ENCODE measurements at places on chromosomes 3 and 15.

GRCh38 chr3:50238549-50239026 is 2.6 kb downstream of the GNAI2 start:
- DNase-seq: no peak

GRCh38 chr3:122770521-122771202 is 23.0 kb downstream of the HSPBAP1 start:
- no peak for DNase-seq

- DNase-seq: no peak
Measured at GRCh38 chr3:195900436-195901355, 7.7 kb downstream of the TNK2 start.

DNA sequence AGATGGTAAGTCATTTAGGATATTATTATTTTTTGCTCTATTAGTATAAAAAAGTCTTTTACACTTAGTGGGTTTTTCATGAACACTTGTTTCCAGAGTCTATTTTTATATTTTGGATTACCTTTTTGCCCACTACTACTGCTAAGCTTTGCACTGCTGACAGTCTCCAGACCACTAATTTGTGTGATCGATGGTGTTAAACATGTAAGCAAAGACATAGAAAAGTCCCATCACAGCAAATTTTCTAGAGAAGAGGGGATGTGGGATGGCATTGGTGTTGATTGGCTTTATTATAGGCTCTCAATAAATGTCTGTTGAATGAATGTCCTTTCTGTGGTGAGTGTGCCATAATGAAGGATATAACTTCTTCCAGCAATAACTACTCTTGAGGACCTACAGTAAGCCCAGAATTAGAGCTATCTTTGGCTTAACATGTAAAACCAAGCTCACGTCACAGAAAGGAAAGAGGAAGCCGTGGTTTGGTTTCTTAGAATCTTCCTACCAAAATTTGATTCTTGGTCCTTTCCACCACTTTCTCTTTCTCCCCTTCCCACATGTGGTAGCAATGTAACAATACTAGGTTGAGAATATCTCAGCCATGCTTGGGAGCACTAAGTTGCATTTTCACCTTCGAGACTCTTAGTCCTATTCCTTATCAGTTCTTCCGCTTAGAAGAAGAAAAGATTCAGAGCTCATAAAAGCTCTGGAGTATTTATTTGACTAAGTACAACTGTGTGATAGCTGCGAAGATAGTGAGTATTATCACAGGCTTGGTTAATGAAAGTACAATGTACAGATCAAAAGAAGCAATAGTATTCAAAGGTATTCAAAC is 90.6 kb upstream of the UMPS start:
- no peak for DNase-seq

DNA sequence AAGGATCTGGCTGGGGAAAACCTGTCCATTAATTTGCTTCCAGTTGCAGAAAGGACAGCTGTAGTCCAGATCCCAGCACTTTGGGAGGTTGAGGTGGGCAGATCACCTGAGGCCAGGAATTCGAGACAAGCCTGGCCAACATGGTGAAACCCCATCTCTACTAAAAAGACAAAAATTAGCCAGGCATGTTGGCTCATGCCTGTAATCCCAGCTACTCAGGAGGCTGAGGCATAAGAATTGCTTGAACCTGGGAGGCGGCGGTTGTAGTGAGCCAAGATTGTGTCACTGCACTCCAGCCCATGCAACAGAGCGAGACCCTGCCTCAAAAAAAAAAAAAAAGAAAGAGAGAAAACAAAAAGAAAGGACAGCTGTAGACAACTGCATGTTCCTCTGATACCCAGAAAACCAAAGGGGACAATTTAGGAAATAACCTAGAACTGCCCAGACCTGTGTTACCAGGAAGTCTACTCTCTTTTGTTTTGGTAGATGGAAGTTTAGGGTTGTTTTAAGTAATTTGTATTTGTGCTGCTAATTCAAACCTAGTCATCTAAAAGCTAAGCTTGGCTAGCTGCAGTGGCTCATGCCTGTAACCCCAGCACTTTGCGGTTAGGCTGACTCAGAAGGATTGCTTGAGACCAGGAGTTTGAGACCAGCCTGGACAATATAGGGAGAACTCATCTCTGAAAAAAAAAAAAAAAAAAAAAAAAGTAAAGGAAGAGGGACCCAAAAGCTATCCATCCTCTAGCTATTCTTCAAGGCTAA is 22.7 kb downstream of the EXD1 start:
- no peak for DNase-seq

DNA sequence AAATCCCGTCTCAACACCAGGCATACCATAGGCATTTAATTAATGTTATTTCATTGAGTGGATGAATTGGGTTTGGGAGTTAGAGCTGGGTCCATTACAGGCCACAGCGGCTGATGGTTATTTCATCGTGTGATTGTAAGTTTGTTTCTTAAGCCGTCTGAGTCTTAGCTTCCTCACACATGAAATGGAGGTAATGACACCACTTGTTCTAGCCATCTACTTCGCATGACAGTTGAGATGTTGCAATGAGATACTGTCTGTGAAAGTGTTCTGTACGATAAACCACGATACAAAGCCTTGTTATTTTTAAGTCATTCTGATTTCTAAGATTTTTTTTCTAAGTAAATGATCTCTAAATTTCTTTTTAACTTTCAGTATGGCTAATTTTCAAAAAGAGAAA is 8.6 kb upstream of the TP63 start:
- DNase-seq: no peak

GRCh38 chr15:78615151-78615589 is 5.6 kb downstream of the CHRNA3 start:
- DNase-seq: peak; percentile 17

DNA sequence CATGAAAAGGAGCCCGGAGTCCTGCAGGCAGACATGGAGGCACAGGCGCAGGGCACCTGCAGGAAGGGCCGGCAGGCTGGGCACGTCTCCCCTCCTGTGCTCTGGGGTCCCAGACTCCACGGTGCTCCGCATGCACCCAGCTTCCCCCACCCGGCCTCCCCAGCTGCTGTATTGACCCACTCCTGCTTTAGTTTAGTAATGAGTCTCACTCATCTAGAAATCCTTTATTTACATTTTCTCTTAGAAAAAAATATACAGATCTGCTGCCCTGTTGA is 8.5 kb downstream of the MESP2 start:
- no peak for DNase-seq

GRCh38 chr15:31241888-31242522 is 84.6 kb upstream of the KLF13 start:
- peak; percentile 10 for DNase-seq

GRCh38 chr15:45134682-45135604 is 5.1 kb downstream of the DUOX1 start:
- DNase-seq: no peak

GRCh38 chr3:184366619-184367289 is 5.2 kb downstream of the POLR2H start:
- no peak for DNase-seq

GRCh38 chr15:37221671-37222145 is 121.4 kb upstream of the MEIS2 start:
- DNase-seq: no peak

- no peak for DNase-seq
Measured at GRCh38 chr3:192850451-192850981, 67.1 kb downstream of the MB21D2 start.

DNA sequence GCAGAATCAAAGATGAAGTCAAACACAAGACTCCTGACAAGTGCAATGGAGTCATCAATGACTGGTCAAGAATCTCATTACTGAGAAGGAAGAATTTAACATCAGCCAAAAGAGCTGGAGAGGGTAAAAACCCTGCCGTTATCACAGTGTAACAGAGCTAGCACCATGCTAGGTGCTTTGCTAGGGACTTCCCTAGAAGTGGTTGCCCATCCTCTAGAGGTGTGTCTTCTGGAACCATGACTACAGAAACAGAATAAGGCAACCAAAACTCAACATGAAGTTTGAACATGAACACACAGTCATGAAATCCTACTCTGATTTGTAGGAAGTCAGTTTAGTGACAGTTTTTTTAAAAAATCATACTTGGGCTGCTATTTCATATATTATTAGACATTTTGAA is 9.5 kb downstream of the ACAD11 start:
- no peak for DNase-seq

GRCh38 chr15:66905185-66905584 is 160.2 kb upstream of the SMAD3 start:
- no peak for DNase-seq

DNA sequence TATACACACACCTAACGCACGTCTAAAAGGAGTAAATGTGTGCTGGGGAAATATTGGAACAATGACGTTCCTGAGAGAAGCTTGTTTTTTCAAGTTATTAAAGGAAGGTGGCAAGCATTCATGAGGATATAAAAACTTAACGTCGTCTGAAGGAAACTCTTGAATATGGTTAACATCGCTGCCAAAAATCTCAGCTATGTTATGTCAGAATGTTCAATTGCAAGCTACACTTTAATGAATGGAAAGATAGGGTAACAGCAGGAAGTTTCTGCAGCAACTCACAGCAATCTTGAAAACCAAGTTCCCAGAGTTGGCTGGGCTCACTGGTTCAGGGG is 54.3 kb upstream of the MEF2A start:
- DNase-seq: no peak

DNA sequence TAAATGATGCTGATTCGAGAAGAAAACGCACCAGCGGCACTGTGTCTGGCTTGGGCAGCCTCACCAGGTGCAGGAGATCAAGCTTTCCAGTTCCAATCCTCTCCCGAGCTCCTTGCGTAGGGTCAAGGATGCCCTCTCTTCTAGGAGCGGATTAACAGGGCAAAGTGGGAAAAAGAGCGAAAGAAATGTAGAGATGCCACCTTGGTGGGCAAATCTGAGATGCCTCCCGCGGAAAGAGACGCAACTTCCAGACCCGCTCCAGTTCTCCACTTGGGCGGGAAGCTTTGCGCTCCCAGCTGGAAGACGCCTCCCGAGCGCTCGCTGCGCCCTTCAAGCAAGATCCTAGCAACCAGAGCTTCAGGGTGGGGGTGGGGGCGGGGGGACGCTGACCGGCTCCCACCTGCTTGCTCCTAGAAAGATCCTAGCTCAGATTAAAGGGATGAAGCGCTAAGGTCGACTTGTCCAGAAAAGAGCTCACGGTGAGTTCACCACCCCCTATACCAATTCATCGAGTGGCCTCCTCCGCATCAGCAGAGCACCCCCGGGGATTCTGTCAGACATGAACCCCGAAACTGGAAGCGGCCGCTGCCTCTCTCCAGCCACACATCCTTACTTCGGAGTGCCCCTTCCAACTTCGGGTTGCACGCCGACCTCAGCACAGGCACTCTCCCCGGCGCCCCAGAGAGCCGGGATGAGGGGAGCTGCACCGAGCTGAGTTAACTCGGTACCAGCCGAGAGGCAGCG is 769 bp downstream of the TAFA4 start:
- DNase-seq: no peak

- DNase-seq: no peak
Measured at GRCh38 chr3:151837057-151837456, 23.1 kb downstream of the AADAC start.

DNA sequence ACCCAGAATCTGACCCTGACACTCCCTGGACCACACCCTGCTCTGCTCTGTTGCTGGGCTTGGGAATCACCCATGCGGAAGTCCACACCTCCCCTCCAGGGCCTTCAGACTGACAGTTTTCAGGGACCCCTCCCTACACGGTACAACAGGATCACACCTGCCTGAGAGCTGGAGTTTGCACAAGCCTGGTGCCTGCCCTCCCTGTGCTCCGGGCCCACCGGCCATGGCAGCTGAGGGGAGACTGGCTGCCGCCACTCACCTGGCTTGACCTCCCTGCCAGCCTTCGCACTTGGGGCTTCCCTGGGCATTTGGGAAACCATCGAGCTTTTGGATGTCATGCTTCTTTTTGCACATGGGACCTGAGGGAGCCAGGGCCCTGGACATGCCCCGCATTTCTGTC is 95.9 kb upstream of the ANKRD34C start:
- DNase-seq: no peak

DNA sequence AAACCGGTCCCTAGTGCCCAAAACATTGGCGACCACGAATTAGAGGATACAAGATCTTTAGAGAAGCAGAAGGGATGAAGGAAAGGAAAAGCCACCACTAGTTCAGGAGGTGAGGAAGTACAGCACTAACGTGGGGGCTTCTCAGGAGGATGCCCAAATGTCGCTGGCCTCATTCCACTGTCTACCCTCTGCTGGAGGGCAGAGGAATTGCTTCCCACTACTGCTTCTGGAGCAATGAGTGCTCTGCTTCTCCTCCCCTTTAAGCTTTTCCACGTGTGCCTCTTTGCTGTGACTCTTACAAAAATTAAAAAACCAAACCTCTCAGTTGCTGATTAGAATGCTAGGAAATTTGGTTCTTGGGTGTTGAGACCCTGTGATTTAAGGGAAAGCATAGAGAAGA is 281.3 kb downstream of the CLSTN2 start:
- DNase-seq: no peak

DNA sequence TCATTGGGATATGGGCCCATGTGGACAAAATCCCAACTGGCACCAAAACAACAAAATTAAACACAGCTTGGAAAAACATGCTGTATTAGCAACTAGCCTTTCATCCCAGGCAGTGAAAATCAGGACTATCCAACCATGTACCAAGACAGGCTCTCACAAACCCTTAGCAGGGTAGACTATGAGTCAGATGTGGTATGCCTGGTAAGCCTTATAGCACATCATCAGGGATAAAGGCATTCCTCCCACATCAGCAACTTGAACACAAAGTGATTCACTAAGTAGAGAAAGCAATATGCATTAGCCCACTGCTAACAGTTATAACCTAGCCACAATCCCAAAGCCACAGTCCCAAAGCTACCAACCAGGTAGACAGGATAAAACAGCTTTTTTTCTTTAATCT is 8.0 kb downstream of the CEP152 start:
- DNase-seq: no peak

DNA sequence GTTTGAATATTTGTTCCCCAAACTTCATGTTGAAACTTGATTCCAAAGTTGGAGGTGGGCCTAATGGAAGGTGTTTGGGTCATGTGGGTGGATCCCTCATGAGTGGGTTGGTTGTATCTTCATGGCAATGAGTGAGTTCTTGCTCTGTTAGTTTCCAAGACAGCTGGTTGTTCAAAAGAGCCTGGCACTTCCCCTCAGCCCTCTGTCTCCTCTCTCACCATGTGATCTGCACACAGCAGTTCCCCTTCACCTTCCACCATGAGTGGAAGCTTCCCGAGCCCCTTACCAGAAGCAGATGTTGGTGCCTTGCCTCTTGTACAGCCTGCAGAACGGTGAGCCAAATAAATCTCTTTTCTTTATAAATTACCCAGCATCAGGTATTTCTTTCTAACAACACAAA is 327.1 kb upstream of the SLCO3A1 start:
- no peak for DNase-seq

DNA sequence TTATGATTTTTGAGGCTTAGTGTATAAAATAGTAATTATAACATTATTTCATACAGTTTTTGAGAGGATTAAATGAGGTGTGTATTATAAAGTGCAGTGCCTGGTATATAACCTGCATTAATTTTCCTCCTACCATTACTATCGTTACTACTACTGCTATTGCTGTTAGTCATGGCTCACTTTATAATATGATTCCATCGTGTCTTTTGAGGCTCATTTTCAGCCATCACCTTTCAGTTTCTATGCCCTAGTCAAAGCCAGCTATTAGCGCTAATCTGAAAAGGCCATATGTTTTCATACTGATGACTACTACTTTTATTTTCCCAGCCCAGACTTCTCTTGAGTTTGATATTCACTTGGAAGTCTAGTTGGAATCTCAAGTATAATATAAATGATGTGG is 5.5 kb downstream of the MEF2A start:
- no peak for DNase-seq

GRCh38 chr15:42973114-42973513 is 52.5 kb upstream of the TTBK2 start:
- DNase-seq: no peak

Measured in D341Med (cell line).